GM04504 (cell line): ENCODE measurements at places on chromosomes 13 and 19.

GRCh38 chr13:41917641-41918040 is 43.3 kb downstream of the VWA8 start:
- DNase-seq, result peak; percentile 40

DNA sequence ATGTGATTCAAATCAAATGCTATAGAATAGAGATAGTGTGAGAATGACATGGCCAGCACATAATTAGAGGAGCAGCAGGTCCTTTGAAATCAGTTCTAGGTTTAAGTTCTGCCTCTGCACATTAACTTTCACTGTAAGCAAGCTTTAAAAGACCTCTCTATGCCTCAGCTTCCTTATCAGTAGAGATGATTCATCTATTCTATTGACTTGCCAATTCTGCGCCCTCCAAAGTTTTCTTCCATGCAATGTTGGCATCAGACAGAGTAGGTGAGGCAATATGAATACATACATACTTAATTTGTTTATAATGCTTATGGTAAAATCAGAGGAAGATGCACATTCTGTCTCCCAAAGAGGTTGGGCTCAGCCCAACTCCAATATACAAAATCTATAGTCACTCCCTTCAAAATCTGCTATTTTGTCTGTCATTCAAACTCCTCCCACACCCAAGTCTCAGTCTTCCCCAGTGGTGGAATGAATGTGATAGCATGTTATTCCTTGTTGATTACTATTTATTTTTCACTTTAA is 525.5 kb downstream of the RFC3 start:
- DNase-seq, result no peak

DNA sequence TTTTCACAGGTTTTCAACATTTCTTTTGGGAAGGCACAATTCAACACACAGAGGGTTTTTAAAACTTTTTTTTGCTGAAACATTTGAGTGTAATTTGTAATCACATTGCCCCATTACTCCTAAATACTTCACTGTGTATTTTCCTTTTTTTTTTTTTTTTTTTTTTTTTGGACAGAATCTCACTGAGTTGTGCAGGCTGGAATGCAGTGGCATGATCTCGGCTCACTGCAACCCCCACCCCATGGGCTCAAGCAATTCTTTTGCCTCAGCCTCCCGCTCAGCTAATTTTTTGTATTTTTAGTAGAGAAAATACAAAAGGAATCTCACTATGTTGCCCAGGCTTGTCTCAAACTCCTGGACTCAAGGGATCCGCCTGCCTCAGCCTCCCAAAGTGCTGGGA is 14.8 kb upstream of the DNAJC15 start:
- no peak for DNase-seq

GRCh38 chr13:38763446-38764381 is 76.8 kb downstream of the FREM2 start:
- peak; percentile 0 for DNase-seq

DNA sequence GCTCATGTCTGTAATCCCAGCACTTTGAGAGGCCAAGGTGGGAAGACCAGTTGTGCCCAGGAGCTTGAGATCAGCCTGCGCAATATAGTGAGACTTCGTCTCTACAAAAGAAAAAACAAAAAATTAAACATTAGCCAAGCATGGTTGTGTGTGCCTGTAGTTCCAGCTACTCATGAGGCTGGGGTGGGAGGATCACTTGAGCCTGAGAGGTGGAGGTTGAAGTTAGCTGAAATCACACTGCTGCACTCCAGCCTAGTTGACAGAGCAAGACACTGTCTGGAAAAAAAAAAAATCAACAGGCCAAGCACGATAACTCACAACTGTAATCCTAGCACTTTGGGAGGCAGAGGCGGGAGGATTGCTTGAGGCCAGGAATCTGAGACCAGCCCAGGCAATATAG is 3.9 kb upstream of the S1PR2 start:
- DNase-seq, result no peak

DNA sequence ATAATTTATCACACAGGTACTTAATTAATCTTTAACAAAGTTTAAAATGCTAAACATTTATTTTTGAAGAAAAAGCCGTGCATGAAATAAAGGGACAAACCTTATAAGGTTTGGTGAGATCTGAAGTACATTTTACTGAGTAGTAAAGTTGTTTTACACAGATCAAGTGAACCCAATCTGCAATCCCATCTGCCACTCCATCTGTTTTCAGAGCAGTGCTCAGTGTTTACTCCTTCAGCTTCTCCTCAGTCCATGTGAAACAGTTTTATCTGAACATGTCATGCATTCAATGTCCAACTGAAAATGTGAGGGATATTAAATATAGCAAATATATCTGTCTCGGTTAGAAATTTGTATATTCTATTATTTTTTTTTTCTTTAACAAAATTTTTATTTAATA is 166.8 kb downstream of the MAB21L1 start:
- DNase-seq, result no peak

DNA sequence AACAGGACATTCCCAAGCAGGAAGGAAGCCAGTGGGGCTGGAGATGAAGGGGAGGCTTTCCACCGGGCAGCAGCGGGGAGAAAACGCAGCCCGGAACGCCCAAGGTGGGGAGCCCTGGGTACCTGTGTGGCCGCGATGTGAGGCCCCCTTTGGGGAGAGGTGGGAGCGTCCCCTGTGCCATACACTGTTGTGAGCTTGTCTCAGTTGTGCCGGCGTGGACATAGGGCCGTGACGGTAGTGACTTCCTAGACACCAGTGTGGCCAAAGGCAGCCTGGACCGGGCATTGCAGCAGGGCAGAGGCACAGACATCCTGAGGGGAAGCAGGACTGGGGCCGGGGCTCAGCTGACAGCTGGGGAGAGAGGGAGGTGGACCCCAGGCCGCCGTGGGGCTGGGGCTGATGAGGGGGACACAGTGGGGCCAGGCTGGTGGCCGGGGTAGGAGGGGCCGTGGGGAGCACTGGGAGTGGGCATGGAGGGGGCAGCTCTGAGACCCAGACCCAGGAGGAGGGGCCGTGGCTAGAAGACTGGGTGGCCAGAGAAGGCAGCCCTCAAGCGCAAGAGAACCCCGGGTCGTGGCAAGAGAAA is 38.5 kb upstream of the TFDP1 start:
- DNase-seq, result no peak

DNA sequence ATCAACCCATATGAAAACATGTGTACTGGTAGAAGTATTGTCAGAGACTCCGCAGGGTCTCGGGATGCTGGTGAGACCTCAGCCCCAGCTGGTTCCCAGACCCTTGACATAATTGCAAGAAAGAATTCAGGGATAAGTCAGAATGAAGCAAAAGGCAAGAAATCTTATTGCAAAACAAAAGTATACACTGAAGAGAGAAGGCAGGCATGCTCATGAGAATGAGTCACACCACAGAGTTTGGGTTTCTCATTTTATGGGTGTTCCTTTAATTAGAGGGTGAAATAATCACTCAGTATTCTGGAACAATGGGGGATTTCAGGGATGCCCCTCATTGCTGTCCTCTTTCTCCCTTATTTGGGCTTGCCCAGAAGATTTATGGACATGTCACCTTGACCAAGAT is 1423.8 kb upstream of the MIR17HG start:
- no peak for DNase-seq

DNA sequence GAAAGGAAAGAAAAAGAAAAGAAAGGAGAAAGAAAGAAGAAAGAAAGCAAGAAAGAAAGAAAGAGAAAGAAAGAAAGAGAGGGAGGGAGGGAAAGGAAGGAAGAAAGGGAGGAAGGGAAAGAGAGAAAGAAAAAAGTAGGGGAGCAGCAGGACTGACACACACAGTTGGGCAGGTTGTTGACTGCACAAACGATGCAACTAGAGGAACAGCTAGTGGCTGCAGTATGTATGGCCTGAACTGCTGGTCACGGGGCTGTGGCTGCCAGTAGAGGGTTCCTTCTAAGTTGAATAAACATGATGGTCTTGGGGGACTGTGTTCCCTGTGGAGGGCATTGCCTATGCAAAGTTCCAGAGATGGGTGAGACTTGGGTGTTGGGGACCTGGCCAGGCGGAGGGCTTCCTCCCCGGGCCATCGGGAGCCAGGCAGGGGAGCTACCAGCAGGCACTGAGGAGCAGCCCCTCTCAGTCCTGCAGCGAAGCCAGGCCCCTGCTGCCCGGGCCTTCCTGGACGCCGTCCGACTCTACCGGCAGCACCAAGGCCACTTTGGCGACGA is 16.7 kb upstream of the COLGALT1 start:
- DNase-seq, result no peak

- no peak for DNase-seq
Measured at GRCh38 chr13:73819711-73820110, 314.5 kb downstream of the KLF12 start.

- no peak for DNase-seq
Measured at GRCh38 chr19:2115911-2116426, 19.3 kb downstream of the IZUMO4 start.

GRCh38 chr13:106105153-106105552 is 430.3 kb downstream of the EFNB2 start:
- no peak for DNase-seq

- no peak for DNase-seq
Measured at GRCh38 chr19:4069331-4069959, 2.7 kb upstream of the ZBTB7A start.
